Activated naive CD8-positive, alpha-beta T cell treated with anti-CD3 and anti-CD28 coated beads, Interleukin-2, amount 50 U/mL, for 24 hours (primary cell): ENCODE measurements at places on chromosomes 2 and 18.

DNA sequence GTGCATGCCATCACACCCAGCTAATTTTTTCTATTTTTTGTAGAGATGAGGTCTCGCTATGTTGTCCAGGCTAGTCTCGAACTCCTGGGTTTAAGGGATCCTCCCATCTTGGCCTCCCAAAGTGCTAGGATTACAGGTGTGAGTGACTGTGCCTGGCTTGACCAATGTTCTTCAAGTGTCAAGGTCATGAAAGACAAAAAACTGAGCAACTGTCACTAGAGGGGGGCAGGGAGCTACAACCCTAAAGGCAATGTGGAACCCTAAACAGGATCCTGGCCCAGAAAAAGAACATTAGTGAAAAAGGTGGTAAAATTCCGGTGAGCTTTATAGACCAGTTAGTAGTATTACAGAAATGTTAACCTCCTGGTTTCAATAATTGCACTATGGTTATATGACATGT, 7.3 kb downstream of the MYO5B start:
- no peak for DNase-seq

- DNase-seq, result no peak
These were observed 45.4 kb upstream of the RND3 start for GRCh38 chr2:150532879-150533278.

- no peak for DNase-seq
These were observed 119.6 kb upstream of the ITGB6 start for GRCh38 chr2:160319700-160320099.

DNA sequence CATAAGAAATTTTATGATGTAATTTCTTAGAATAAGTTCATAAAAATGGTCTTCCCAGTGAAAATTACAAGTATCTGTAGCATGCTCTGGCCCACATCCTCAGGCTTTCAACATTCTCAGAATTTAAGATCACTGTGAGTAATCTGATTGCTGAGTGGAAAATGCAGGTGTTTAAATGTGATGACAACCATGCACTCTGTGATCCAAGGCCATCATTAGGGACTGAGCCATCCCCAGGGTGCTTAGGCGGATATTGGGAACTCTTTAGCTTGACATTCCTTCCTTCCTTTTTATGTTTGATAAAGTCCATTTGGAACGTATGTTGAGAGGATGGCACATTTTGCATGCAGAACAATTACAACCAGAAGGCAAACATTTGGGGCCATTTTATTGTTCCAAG, 95.5 kb downstream of the ARL4C start:
- DNase-seq, result no peak

- DNase-seq, result no peak
These were observed 55.7 kb upstream of the EML4 start for GRCh38 chr2:42113452-42113851.

GRCh38 chr2:176174824-176175708, 13.4 kb upstream of the HOXD1 start:
- no peak for DNase-seq

DNA sequence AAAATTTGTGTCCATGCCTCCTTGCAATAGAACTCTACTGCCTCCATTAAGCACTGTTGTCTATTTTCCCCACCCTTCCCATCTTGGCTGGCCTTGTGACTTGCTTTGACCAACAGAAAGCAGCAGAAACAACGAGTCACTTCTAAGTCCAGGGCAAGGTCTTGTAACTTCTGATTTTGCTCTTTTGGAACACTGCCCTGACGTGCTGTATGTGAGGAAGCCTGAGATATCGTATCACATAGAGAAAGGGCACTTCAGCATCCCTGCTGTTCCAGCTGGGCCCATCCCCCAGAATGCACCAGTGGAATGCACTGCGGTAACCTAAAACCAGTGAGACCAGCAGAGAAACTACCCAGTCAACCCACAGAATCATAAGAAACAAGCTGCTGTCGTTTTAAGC, 28.1 kb downstream of the NCKAP1 start:
- no peak for DNase-seq

DNA sequence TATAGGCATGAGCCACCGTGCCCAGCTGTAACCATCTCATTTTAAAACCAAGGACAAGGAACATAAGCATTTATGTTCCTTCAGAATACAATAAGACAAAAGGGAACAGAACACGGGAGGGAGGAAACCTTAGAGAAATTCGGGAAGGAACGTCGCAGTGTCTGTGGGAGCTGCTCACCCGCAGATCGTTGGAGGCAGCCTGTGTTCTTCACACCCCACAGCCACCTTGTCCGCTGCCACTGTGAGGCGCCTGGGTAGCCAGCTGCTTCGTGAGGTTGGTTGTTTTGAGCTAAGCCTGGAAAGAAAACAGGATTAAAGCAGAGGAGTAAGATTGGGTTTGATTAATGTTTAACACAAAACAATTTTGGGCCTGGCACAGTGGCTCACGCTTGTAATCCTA, 250.0 kb downstream of the FHOD3 start:
- DNase-seq, result no peak

GRCh38 chr2:237966250-237966564, 607 bp upstream of the UBE2F start:
- no peak for DNase-seq

- DNase-seq, result no peak
These were observed 79.6 kb downstream of the USP40 start for GRCh38 chr2:233486778-233487552.

DNA sequence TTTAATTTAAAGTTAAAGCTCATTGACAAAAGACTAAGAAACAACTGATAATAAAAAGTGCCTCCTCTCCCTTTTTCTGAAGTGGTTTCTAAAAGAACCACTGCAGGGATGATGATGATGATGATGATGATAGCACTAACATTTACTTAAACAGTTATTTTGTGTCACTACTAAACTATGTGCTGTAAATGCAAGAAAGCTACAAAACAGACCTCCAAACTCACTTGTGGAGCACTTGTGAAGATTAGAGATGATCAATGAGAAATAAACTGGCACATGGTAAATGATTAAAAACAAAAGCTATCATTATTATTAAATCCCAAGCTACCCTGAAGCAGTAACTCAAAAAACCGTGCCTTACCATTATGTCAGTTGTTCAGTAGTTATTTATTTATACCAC, 88.7 kb downstream of the SLC8A1 start:
- DNase-seq, result no peak

DNA sequence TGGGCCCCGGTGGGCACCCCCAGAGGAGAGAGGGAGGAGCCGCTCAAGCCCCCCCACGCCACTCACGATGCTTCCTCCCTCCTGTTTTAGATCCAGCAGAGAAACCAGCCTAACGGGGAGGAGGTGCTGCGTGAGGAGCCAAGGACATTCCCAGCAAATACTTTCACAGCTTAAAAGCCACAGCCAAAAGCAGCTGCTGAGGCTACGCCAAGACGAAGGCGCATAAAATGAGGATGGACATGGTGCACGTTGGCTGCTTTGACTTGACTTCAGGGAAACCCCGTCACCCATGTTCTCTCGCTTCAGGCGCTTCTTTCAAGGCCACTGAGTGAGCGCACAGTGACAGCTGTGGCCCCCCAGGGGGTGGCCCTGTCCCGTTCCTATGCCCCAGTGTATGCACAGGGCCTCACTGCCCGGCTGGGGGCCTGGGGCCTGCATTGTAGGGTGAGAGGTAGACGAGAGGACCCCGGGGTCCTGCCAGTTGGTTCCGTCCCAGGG, 72.1 kb upstream of the PXDN start:
- DNase-seq, result no peak

- no peak for DNase-seq
These were observed 6.9 kb downstream of the DCTN1 start for GRCh38 chr2:74373221-74373676.

DNA sequence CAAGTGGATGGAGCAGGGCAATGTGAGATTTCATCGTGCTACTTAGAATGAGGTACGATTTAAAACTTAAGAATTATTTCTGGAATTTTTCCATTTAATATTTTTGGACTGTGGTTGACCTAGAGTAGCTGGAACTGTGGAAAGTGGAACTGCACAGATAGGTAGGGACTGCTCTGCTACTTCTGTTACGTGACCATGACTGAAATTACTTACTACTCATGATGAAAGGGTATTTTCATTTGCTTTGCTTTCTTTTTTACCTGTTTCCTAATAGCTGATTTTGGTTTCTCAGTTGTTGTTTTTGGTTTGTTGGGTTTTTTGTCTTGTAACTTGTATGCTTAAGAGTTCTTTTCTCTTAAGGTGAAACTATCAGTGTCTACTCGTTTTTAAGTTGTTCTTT, 11.4 kb downstream of the UBE2E3 start:
- no peak for DNase-seq

GRCh38 chr2:16674154-16674553, 8.5 kb upstream of the CYRIA start:
- DNase-seq, result no peak

DNA sequence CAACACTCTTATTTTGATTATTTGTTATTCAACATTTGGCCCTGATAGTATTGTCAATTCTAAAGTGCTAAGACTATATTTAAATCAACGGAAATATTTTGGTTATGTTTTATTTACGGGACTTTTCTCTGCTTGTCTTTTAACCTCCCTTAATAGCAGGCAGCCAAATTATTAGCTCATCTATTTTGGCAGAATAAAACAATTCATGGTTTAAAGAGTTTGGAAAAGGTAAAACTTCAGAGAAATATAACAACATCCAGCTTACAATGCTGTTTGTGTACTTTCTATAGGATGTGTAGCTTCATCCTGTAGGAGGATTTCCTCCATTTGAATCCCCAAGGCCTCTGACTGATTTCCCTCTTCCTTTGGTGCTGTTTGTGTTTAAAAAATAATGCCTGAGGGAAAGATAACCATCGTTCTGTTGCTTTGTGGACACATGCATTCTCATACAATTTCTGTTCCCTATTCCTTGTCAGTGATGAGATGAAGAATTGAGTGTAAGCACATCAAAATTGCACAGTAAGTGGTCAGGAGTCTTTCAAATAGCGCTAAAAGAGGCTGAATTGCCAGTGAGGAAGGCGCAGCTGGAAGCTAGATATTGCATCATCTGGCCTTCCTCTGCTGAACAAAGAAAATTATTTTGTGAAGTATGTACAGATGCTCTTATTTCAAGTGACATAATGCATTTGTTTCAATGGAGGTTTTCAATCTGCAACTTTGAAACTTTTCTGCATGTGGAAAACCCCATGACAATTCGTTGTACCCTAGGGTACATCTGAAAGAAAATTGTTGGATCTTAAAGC, 80.3 kb downstream of the CD28 start:
- DNase-seq, result no peak

DNA sequence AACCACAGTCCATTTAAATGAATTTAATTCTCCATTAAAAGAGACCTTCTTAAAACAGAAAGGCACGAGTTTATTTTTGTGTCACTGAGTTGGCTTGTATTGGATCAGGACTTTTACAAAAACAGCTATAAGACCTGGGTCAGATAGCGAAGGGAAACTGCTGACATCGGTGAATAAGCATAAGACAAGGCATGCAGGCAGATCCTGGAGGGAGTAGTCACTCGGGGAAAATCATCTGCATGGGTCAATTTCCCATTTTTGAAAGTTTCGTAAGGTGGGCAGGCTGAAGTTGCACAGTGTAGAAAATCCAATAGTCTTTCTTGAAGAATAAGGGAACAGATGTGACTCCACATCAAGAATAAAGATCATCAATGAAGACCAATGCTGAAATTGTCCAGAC, 12.9 kb downstream of the IL36B start:
- DNase-seq, result no peak

DNA sequence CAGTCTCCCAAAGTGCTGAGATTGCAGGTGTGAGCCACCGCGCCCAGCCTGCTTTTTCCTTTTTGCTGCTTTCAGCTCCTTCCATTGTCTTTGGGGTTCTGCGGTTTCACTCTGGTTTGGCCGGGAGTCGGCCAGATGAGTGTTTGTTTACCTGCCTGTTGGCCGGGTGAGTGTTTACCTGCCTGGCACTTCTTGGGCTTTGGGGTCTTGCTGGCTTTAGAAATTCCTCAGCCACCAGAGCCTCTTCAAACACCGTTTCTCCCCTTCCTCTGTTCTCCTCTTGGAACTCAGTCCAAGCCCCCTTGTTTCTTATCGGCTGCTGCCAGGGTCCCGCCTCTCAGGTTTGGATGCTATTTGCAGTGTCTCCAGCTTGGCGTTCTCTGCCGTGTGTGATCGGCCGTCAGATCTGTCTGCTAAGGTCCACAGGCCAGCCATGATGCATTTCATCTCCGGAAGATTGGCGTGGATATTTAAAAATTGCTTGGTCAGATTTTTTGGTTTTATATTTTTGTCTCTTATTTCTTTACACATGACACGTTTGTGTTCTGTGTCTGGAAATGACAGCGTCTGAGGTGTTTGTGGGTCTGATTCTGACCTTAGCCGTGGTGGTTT, 14.2 kb upstream of the GAL3ST2 start:
- no peak for DNase-seq

DNA sequence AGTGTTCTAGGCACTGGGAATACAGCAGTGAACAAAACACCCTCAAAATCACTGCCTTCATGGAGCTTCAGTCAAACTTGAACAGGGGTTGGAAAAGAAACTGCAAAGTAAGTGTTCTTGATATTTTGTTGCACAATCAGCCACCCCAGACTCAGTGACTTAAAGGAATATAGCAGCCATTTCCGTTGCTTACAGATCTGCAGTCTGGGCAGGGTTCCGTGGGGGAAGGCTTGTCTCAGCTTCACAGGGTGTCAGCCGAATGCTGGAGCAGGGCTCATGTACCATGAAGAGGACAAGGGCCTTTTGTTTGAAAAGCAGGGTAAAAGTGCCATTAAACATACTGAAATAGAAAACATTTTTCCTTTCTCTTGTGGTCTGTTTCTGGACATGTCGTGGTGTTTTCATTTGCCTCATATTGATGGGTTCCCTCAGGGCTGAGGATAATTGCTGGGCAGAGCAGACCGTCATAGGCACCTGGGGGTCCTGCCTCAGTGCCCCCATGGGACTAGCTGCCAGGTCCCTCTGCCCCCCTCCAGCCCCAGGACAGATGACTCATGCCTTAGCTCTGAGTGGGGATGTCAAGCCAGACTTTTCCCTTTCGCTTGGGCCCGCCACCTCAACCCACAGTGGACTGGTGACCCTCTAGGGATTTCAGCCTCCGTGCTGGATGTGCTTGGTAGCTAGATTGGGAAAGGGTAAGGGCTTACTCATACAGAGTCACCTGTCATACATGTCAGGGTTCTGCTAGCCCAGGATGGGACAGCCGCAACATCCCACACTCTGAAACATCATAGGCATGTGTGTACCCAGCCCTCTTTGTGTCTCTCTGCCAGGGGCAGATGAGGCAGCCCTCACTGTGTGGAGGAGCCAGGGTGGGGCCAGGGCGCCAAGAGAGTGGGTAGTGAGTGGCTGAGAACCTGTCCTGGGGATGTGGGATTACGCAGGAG, 96.5 kb downstream of the PTPRM start:
- no peak for DNase-seq

DNA sequence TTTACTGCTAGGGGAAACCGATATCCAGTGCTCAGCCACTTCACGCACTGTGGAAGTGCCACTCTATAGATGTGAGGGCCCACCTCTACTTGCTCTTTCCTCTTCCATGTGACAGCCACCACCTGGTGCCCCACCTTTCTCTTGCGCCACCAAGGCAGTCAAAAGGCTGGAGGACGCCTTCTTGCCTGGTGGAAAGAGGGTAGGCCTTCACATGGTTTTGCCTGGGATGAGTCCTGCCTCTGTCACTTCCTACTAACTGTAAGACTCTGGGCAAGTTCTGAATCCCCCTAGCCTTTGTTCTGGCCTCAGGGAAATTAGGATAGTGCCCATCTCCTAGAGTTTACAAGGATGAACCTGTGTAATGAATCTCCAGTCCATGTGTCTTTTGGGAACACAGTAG, 66.1 kb upstream of the ODC1 start:
- DNase-seq, result no peak

GRCh38 chr18:12376034-12376753, 833 bp downstream of the AFG3L2 start:
- DNase-seq, result peak; percentile 18
